ENCODE measurements at places on chromosomes 3 and 15. TPM values are rescaled to one million over a fixed set of nuclear protein-coding genes. Genes with fewer than 3 reads are reported as not detected.

GRCh38 chr15:41827880-41828806 is at the start of gene JMJD7:
JMJD7 (plus strand) TSS chr15:41828092; CDS start chr15:41828125, 33 bp downstream.
- DNase-seq = peak; percentile 98

- DNase-seq = no peak
These were observed 55.8 kb downstream of the CMSS1 start for GRCh38 chr3:99873269-99874102.

GRCh38 chr3:181987736-181988135 is 276.0 kb downstream of the SOX2 start:
- no peak for DNase-seq

GRCh38 chr3:49882166-49882565 is 12.5 kb upstream of the CAMKV start:
- peak; percentile 61 for DNase-seq

GRCh38 chr3:105367063-105367405 is 325 bp downstream of the ALCAM start:
- no peak for DNase-seq

DNA sequence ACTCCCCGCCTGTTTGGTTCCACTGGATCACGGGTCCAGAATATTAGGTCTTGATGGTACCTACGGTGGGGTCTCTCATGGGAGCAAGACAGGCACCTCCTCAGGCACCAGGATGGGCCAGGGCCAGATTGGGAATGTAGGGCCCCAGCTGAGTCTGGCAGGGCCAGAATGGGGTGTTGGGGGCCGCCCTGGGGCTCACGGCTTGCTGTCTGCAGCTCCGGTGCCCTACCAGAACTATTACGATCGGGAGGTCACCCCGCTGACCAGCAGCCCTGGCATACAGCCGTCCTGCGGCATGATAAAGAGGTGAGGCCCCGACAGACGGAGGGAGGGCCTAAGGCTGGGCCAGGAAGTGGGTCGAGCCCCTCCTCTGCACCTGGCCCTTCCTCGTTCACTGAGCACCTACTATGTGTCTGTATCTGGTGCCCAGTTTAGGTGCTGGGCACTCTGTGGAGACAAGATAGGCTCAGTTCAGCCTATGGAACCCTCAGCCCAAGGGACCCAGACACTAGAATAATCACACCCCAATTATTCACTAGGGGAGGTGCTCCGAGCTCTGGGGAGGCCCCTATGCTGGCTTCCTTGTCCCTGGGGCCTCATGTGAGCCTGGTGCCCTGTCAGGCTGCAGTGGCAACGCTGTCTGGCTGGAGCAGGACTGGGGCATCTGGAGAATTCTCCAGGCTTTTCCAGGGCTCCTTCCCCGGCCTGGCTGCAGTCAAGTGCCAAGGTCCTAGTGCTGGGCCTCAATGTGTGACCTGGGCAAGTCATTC is 37.9 kb downstream of the PSTPIP1 start:
- DNase-seq = no peak

Gene ZWILCH
- total RNA-seq = 2.2 TPM
